ENCODE measurements at places on chromosomes 6 and 20. TPM values are rescaled to one million over a fixed set of nuclear protein-coding genes. Genes with fewer than 3 reads are reported as not detected.

The LYRM4 gene
- 27.4 TPM for total RNA-seq

DNA sequence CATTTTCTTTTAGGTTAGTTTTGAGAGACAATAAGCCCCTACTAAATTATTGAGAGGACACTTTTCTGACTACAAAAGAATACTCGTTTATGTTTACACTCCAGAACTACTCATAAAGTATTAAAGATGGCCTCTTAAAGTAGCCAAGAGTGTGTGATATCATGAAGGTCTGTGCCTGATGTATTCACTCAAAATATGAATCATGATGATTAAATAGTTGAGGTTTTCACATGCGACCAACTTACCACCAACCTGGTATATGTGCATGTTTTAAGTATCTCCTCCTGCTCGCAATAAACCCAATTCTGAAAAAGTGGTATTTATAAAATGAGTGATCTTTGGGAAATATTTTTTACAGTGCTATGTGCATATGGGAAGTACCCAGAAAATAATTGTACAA is 43.9 kb downstream of the IL20RA start:
- no peak for DNase-seq

The EDN1 gene
- total RNA-seq, result 15.1 TPM

The SLC17A2 gene
- not detected for total RNA-seq

- no peak for DNase-seq
These were observed at the start of gene SGK2 for GRCh38 chr20:43558412-43559146. Gene SGK2, plus strand, starts transcription at chr20:43559027. Its CDS starts 7,469 bp downstream, at chr20:43566496.

The ENPP1 gene
- 6.8 TPM for total RNA-seq

The SLC22A23 gene
- total RNA-seq, result 4.5 TPM
